ENCODE measurements at places on chromosomes 13 and 19.

DNA sequence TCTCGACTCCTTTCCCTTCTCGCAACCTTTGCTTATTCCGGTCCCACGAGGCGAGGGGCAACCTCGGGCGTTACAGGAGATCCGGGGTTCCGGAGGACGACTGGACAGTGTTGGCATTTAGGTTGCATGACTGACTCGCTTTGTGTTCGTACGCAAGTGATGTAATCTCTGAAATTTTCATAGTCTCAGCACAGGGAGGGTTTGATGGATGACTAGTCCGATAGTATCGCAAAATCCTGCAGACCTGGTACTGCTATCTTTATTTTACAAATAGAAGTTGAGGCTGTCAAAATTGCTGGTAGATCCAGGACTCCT lies 342 bp downstream of the DDX49 start:
- DNase-seq = no peak

- DNase-seq = no peak
Observed at GRCh38 chr13:45592758-45593157, 22.8 kb downstream of the ERICH6B start.

- no peak for DNase-seq
Observed at GRCh38 chr13:25630329-25630900, 258.6 kb downstream of the ATP8A2 start.

DNA sequence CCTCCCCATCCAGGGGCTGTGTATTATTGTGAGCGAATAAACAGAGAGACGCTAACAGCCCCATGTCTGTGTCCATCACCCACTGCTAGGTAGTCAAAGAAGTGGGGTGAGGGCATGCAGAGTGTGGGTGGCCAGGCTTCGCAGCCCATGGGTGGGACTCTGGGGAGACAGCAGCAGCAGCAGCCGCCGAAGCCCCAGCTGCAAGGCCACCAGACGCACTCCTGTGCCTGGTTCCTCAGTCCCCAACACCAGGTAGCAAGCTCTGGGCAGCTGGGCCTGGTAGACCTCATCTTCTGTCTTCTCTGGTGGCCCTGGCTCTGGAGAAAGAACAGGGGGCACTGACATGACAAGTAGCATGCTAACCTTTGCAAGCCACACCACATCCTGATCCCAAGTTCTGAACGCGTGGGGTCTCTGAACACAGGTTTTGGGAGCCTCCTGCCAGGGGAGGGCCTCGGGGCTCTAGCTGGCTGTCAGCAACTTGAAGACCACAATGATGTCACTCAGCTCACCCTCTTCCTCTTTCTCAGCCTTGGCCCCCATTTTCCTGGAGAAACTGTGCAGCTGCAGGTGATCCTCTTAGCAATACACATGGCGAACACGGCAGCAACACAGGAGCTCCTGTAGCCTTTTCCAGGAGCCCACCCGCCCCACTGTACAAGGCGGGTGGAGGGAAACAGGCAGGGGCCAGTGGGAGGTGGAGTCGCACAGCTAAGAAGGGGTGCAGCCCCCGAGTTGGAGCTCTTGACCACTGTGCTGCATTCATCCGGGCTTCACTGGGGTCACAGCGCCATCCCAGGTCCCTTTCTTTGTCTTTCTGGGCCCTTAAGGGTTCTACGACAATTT lies 5.8 kb downstream of the FUZ start:
- no peak for DNase-seq

DNA sequence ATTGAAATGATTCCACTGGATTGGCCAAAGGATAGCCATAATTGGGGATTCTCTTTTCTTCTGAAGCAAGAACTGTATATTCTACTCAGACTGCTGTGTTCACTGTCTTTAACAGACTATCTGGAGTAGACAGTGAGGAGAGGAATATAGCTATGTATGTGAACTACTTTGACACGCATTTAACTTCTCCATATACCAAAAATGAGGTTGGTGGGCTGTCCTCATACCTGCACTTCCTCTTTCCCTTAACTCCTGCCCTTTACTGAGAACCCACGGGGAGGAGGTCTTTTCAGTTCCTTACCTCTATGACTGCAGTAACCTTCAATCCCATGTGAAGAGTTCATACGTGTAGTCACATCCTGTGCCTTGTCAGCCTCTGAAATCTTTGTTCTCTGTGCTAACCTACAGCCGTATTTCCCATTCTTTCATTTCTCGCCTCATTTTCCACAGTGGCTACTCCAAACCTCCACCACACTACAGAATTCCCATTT lies 305.8 kb downstream of the MTUS2 start:
- DNase-seq = no peak

- DNase-seq = peak; percentile 82
Observed at GRCh38 chr19:56080669-56081401, 40.3 kb downstream of the ZNF787 start.

All from thyroid gland (tissue), 4 donors.